ENCODE measurements at places on chromosomes 16 and 17.
A peak's percentile ranks its signal among the peaks of the same experiment; 100 is the strongest.

DNA sequence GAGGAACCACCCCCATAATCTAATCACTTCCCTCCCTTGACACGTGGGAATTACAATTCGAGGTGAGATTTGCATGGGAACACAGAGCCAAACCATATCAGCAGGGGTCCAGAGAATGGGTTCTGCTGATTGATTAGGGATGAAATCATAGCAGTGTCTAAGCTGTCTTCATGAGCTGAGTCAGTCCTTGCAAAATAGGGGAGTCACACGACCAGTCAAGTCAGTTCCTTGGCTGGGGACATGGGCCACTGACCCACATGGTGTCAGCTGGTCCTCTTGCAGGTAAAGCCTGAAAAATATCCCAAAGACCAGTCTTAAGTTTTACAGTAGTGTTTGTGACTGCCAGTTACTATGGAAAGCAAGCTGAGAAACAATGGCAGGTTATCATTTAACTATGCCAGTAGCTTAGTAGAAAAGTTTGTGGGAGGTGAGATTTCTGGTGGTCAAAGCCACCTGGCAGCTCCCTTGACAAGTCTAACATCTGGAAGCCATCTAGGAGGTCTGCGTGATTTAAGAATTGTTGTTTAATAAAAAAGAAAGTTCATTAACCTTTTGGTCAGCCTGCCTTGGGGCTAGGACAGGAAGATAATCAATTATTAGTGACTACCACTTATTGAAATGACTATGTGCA lies 15.7 kb upstream of the ATF7IP2 start:
- DNase-seq: no peak

GRCh38 chr17:7477392-7478275 lies 1.8 kb downstream of the ZBTB4 start:
- peak; percentile 23 for DNase-seq

DNA sequence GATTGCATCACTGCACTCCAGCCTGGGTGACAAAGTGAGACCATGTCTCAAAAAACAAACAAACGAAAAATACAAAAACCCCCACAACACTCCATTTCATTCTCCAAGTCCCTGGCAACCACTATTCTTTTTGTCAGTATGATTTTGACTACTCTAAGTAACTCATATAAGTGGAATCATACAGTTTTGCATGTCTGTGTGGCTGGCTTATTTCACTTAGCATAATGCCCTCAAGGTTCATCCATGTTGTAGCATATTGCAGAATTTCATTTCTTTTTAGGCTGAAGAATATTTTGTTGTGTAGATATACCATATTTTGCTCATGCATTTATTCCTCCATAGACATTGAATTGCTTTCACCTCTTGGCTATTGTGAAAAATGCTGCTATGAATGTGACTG lies 81.7 kb upstream of the GAS7 start:
- no peak for DNase-seq

GRCh38 chr17:49258394-49258793 lies 27.8 kb upstream of the PHOSPHO1 start:
- no peak for DNase-seq

DNA sequence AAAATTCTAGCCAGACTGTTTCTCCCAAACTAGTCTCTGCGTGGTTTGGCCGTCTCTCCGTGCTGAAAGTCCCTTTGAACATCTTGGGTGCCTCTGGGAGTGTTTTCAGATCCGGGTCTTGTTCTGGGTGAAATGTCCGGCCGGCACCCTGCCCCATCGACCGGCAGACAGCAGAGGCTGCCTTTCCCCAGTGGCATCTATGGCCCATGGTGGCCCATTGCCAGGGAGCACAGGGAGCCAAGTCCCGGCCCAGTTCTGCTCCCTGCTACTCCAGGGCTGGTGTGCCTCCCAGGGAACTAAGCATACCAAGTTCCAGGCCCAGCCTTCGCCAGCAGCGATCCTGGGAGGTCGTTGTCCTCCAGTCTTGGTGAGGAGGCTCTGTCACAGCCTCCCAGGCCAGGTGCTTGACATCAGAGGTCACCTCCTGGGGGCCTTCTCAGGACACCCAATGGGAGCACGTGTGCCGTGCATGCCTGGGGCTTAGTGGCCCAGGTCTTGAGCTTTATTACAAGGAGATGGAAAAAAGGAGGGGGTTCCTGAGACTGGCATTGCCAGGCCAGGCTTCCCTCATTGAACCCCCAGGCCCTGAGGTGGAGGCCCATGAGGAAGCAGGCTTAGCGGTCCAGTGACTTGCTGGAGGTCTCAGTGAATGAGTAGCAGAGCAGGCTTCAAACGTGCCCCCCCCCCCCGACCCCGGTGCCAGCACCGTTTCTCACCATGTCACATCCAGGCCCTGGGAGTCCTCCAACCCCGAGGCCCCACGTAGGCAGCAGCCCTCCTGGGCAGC lies 54.0 kb downstream of the PGS1 start:
- DNase-seq: no peak

DNA sequence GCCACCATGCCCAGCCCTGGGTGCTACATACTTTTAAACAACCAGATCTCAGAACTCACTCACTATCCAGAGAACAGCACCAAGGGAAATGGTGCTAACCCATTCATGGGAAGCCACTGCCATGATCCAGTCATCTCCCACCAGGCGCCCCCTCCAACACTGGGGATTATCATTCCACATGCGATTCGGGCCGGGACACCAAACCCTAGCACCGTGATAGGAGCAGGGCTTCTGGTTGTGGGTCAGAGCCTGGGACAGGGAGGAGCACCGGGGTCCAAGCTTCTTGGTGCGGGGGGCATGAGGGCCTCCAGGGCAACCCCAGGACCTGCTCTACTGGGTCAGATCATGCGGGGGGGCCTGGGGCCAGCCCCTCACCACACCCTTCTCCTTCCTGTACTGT lies 4.5 kb downstream of the TMEM235 start:
- no peak for DNase-seq

- peak; percentile 36 for DNase-seq
Observed at GRCh38 chr16:53503991-53504663, 1.1 kb upstream of the AKTIP start.

- DNase-seq: peak; percentile 74
Observed at GRCh38 chr17:67293251-67294203, 48.5 kb upstream of the HELZ start.

DNA sequence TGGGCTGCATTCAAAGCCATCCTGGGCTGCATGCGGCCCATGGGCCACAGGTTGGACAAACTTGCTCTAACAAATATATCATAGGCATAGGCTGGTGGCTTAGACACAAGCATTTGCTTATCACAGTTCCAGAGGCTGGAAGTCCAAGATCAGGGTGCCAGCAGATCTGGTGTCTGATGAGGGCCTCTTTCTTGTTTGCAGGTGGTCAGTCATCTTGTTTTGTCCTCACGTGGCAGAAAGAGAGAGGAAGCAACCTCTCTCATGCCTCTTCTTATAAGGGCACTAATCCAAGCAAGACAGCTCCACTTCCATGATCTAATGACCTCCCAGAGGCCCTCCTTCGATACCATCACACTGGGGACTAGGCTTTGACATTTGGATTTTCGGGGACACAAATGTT lies 238.7 kb upstream of the TNRC6C start:
- no peak for DNase-seq

DNA sequence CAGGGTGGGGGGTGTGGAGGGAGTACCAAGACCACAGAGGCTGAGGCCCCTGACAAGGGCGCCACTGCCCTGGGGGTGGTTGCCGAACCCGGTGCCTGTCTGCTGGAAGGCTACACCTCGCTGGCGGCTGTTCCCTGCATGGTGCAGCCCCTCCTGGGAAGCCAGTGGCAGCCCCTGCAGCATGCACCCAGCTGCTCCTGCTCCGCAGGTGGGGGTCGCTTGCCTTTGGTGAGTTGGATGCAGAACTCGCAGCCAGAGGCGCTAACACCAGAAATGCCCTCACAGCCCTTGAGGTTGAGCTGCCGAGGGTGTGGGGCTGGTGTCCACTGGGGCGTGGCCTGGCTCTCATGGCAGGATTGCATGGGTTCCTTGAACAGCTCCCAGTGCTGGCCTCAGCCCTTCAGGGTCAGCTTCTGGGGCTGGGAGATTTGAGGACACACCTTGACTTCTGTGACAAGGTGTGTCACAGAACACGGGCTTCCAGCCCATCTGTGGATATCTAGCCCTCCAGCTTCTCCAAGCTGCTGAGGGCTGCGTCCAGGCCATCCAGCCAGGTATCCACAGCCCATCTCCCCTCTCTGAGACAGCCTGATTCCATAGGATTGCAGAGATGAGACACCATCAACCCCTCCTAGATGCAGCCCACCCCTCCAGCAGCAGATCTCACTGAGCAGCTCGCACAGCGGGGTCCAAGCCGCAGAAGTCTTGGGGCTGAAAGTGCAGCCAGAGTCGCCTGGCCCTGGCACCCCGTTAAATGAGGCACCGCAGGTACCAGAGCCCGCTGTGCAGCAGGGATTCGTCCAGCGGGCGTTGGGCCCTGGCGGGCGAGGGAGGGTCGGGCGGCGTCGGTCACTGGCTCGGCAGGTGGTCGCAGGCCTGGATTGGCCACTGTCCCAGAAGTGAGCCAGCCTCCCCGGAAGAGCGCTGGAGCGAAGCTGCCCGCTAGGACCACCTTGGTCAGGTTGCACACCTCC lies 586.3 kb downstream of the KCNJ18 start:
- DNase-seq: no peak

DNA sequence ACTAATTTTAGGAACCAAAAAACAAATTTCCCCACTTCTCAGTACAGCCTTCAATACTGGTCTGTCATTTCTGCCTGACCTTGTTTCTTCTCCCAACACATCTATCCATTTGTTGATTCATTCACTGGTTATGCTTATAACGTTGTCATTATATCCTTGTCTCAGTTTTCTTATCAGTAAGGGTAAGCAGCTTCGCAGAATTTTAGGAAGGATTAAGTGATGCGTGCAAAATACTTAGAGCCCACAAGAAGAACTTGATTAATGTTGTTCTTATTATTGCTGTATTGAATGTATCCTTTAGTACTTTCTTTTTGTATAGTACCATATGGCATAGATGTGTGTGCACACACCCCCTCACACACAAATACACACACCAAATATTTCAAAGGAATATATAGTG lies 403.5 kb upstream of the HSBP1 start:
- DNase-seq: no peak

GRCh38 chr16:72430121-72430520 lies 258.2 kb upstream of the PMFBP1 start:
- no peak for DNase-seq

Data from activated CD4-positive, alpha-beta T cell treated with anti-CD3 and anti-CD28 coated beads, Interleukin-2, amount 50 U/mL, for 48 hours (primary cell).